NCI-H345 (cell line): ENCODE measurements at places on chromosomes 7 and 10.
A peak's percentile ranks its signal among the peaks of the same experiment; 100 is the strongest.

DNA sequence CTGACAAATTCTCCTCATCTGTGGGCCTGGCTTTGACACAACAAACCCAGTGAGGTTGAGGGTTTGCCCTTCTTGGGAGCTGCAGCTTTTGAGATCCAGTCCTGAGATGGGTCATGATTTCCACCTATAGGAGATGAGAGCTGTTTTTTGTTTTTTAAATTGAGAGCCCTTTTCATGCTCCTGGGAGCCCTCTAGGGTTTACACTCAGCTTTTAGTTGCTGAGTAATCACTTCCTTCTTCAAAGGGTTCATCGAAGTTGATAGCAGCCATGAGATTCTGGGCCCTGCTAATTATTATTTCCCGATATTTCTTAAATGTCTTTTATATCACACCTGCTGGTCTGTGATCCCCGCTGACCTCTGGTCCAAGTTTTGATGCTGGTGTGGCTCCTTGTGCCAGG, 47.3 kb upstream of the VIPR2 start:
- no peak for DNase-seq

DNA sequence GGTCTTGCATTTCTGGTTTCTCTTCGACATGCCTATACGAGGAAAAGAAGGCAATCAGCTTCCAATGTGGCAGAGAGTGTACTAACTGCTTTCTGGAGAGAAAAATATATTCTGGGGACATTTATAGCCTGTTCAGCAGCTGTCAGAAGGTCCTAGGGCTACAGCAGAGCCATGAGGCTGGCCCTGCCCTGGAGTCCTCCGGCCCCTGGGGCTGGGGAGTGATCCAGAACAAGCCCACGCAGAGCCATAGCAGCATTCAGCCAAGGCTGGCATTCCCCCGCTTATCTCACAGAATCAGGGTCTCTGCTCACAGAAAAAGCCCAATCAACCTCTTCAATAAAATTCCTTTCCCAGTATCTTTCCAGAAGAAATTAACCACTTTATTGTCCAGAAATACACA, 48.9 kb downstream of the FZD1 start:
- DNase-seq: no peak

GRCh38 chr10:132551808-132552130, 14.2 kb downstream of the INPP5A start:
- no peak for DNase-seq

DNA sequence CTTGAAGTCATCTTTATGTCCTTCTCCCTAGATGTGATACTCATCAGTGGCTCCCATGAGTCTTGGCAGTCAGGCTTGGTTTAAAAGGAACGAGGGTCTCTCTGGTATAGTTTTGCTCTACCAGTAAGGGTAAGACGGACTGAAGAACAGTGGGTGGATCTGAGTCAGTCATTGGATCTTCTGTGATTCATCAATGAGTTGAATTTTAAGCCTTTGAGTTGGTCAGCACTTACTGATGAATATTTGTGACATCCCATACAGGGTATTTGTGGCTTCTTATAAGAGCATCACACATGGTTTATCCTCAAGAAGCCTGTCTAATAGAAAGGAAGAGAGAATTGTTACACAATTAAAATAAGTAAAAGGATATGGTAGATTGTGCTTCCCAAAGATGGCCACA, 87.3 kb upstream of the NAMPT start:
- DNase-seq: no peak

DNA sequence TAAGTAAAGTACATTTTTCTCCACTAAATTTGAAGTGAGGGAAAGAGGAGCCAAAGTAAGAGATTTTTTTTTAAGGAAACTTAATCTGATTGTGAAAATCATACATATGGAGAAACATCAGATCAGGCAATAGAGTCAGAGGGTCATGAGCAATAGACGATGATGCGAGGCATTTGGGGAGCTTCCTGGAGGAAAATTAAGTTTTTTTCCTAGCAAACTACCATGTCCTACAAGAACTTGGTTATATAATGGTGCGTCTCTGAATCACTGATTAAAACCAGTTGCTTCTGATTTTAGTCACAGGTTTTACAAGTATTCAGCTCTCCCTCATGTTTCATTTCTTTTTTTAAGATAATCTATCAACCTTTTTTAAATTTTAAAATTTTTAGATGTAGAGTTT, 52.1 kb upstream of the MTURN start:
- no peak for DNase-seq

DNA sequence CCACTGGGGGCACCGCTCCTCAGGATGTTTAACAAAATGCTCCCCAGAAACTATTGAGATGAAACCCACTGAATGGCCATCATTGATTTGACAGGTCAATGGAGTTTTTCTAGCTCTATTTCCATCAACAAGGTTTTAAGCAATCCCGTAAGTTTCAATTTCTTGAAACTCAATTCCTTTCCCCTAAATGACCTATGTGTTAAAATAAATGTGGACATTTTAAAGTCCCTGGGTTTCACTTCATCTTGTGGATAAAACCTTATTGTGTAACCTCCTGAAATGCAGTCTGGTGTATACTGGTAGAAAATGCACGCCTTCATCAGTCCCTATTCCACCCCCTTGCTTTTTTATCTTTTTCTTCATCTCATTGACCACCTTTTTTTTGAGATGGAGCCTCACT, 8.9 kb upstream of the C7orf33 start:
- no peak for DNase-seq

- no peak for DNase-seq
These were observed 17.6 kb downstream of the PLCE1 start for GRCh38 chr10:94011296-94011695.

- no peak for DNase-seq
These were observed 43.0 kb upstream of the COL1A2 start for GRCh38 chr7:94351703-94352102.

DNA sequence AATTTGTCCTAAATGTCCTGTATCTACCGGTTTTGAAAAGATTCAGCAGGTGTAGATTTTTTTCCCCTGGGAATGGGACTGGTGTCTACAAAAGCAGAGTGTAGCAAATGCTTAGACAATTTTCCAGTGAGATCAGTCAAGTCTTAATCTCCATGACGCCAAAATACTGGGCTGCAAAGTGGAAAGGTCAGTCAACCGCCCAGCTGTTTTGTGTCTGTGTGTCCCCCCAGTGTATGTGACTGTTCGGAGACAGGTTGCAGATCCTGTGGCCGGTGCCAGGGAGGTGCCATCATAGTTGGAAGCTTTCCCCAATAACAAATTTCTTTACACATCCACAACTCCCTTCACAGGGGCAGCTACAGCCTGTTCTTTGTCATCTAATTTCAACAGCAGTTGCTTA, 263.8 kb downstream of the ARHGAP12 start:
- DNase-seq: no peak

DNA sequence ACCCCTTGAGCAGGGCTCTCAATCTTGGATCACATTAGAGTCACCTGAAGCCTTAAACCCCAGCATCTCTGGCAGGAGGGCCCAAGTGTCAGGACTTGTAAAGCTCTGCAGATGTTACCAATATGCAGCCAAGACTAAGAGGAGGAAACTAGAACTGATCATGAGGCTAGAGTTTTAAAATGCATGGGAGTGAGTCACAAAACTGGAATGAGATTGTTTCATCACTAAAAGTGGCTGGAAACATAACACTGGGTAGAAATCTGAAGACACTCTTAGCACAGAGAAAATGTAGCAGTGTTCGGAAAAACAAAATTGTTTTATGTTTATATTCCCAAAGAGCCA, 63.3 kb upstream of the GHITM start:
- DNase-seq: no peak

DNA sequence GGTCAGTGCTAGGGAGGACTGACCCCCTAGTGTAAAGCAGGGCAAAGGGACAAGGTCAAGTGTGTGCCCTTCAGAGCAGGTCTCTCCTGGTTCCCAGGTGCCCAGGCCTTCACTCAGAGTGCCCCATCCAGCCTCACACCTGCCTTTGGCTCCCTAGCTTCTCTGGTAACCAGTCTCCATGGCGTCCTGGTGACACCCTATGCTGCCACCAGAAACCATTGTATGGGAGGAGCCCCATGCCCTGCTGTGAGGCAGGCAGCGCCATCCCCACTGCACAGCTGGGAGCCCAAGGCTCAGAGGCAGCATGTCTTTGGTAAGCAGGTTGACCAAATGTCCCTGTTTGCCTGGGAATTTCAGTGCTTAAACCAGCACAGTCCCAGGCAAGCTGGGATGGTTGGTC, 33.1 kb upstream of the HMX3 start:
- peak; percentile 16 for DNase-seq
